ENCODE measurements at places on chromosomes 2 and 18.

DNA sequence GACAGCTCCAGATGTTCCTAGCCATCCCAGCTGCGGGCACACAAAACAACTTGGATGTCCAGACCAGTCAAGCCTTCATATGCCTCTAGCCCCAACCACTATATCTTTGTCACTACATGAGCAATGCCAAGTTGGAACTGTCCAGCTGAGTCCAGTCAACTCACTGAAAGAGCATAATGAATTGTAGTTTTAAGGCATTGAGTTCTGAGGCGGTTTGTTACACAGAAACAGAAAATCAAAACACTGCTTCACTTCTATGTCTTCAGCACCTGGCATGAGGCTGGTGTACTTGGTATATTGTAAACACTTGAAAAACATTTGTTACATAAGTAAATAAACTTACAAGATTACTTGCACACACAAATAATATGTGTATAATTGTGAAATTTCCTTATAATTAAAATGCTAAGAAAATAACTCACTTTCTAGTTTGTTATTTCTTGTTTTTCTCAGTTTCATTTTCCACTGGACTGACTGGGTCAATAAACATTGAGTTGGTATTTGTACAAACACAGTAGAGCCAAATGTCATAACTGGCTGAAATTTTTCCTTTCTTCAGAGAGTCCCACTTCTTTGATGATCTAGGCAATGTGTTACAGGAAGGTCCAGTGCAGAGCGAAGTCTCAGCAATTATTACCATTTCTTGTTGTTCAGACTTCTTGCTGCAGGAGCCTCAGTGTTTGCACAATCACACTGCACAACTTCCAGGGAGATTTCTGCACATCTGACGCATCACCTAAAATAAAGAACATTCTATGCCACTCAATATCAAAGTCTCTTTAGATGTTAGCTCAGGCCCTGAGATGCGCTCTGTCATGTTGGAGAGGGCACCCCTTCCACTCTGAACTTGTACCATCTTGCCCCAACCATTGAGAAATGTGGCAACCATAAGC, 38.2 kb upstream of the DPP4 start:
- DNase-seq, result no peak

DNA sequence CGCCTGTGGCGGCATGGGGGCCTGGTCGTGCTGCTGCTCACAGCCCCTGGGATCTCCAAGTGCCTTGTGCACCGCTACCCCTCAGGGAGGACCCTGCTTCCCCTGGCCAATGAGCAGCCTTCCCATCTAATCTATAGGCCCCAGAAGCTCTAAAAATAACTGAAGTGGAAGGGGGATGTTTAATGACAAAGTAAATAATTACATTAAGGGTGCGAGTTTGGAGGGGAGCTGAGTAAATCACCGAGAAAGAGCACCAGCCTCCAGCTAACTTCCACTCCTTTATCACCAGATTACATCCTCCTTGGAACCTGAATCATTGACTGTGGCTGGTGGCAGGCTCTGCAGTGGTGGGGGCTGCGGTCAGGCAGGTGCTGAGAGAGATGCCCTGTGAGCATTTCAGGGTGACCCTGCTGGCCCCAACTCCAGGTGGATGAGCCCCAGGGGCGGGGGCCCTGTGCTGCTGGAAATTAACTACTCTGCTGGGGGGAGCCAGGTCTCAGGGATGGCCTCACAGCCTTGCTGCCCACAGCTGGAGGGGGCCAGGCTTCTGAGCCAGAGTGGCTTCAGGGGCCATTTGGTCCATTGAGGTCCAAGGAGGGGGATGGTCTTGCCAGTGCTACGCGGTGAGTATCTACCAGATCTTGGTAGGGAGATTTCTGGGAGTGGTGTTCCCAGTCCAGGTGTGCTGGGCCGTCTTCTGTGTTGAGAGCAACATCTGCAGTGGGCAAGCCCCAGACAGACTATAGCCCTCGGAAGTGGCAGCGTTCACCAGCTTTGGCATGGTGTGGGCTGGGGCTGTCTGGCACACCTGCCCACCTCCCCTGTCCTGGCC, 74.2 kb downstream of the GLI2 start:
- DNase-seq, result no peak

- DNase-seq, result no peak
Measured at GRCh38 chr2:28972778-28973335, 8.2 kb upstream of the TOGARAM2 start.

- no peak for DNase-seq
Measured at GRCh38 chr2:231987124-231987727, 25.7 kb downstream of the DIS3L2 start.

DNA sequence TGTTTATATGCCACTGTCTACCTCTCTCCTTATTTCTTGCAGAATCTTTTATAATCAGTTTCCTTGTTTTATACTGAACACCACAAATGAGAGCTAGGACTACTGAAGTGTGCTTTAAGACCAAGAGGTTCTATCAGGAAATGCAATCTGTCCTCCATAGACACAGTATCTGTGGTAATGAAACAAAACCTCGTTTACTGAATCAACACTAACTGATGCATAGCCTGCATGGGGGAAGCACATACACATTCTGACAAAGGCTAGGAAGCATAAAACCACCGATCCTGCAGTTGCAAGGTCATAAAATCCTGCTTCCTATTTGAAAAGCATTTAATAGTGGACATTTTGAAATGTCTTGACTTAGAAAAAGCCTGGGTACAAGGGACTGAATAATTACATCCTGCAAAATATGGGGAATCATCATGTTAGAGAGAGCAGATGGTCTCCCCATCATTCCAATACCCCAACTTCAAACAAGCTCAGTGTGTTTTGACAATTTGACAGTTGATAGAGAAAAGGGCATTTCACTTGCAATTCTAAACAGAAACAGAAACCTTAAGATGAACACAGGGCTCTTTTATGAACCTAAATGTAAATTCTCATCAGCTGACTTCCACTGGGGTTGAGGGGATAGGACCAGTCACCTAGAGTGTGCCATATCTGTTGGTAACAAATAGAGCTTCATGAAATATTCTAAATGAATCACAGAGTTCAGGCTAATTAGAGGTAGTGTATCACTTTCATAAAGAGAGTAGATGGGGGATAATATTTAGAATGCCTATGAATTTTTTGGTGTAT, 1845.6 kb upstream of the PIK3C3 start:
- DNase-seq, result no peak

GRCh38 chr18:3015204-3015592, 2.3 kb upstream of the LPIN2 start:
- DNase-seq, result no peak

GRCh38 chr2:138615257-138615656, 113.7 kb downstream of the SPOPL start:
- no peak for DNase-seq

GRCh38 chr2:85772841-85773491, 19.2 kb downstream of the ATOH8 start:
- DNase-seq, result no peak

GRCh38 chr2:230050136-230050535, 18.6 kb downstream of the SLC16A14 start:
- DNase-seq, result no peak

GRCh38 chr18:39681061-39681460, 2115.5 kb upstream of the CELF4 start:
- no peak for DNase-seq

DNA sequence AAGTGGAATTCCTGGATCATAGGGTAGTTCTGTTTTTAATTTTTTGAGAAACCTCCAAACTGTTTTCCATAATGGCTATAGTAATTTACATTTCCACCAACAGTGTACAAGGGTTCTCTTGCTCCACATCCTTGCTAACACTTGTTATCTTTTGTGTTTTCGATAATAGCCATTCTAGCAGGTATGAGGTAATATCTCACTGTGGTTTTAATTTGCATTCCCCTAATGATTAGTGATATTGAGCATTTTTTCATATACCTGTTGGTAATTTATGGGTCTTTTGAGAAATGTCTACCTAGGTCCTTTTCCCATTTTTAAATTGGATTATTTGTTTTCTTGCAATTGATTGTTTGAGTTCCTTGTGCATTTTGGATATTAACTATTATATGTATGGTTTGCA, 39.6 kb downstream of the DIS3L2 start:
- no peak for DNase-seq

GRCh38 chr2:151765760-151766410, 31.6 kb upstream of the NEB start:
- DNase-seq, result no peak

- peak; percentile 29 for DNase-seq
Measured at GRCh38 chr2:101349893-101350662, 37.2 kb downstream of the CREG2 start.

DNA sequence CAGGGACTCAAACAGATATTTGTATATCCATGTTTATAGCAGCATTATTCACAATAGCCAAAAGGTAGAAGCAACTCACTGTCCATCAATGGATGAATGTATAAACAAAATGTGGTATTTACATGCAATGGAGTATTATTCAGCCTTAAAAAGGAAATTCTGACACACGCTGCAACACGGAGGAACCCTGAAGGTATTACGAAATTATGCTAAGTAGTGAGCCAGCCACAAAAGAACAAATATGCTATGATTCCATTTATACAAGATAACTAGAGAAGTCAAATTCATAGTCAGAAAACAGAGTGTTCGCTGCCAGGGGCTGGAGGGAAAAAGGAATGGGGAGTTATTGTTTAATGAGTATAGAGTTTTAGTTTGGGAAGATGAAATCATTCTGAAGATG, 61.0 kb upstream of the CDKL4 start:
- DNase-seq, result no peak

DNA sequence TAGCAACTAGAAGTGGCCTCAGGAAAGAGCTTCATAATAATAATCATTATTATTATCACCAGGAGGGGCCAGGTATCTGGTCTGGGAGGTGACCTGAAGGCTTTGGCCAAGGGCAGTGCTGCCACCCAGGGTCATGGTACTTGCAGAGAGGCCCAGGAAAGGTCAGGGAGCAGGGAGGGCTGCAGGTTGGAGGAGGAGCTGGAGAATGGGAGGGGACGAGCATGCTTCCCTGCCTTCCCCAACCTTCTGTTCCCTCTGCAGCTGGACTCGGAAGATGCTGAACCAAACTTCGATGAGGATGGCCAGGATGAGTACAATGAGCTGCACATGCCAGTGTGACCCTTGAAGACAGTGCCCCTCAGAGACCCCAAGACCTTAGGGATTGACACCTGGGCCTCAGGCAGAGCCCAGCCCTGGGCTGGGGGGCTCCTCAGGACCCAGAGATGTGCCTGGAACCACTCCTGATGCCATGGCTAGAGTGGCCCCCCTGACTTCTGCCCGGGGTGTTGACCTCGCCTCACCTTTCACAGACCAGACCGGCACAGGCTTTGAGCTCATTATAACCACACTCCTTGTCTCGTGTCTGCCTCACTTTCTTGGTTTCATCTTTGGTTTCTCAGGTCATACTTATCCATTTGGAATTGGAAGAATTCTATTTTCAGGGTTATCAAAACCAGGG, 14.1 kb downstream of the SLC4A3 start:
- DNase-seq, result no peak

DNA sequence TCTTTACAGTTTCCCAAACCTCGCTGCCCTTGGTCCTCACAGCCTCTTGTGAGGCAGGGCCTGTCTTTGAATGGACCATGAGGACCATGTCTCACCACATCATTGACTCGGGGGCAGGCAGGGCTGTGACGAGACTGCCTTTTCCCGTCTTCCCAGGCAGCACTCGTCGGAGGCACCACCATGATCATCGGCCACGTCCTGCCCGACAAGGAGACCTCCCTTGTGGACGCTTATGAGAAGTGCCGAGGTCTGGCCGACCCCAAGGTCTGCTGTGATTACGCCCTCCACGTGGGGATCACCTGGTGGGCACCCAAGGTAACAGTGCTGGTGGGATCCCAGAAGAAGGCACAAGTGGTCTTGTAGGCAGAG, 45.7 kb upstream of the MAPRE3 start:
- no peak for DNase-seq

- no peak for DNase-seq
Measured at GRCh38 chr2:189681903-189682302, 7.4 kb downstream of the ANKAR start.

- no peak for DNase-seq
Measured at GRCh38 chr2:218273908-218274249, 3.6 kb downstream of the PNKD start.

DNA sequence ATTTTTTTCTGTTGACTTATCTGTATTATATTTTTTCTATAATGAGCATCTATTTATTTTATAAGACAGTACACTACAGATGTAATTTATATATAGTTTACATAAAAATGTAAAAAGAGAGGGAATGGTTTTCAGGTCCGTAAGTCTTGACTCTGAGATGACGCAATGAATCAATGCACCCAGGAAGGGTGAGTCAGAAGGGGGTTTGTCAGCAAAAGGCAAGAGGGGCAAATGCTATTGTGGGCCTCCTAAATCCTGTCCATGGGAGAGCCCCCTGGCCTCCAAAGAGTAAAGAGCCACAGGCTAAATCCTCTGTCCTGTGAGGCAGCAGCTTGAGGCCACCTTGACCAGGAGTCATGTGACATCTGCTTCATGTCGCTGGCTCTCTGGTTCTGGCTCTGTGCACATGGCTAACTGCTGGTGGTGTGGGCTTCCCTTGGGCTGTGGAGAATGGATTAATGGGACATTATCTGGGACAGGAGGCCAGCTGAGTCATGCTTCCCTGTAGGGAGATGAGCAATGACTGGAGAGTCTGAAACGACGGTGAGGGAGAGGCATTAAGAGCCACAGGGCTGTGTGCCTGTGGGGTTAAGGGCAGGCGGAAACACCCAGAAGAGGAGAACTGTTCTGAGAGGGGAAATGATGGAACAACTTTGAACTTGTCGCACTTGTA, 22.8 kb upstream of the ASB18 start:
- DNase-seq, result no peak

DNA sequence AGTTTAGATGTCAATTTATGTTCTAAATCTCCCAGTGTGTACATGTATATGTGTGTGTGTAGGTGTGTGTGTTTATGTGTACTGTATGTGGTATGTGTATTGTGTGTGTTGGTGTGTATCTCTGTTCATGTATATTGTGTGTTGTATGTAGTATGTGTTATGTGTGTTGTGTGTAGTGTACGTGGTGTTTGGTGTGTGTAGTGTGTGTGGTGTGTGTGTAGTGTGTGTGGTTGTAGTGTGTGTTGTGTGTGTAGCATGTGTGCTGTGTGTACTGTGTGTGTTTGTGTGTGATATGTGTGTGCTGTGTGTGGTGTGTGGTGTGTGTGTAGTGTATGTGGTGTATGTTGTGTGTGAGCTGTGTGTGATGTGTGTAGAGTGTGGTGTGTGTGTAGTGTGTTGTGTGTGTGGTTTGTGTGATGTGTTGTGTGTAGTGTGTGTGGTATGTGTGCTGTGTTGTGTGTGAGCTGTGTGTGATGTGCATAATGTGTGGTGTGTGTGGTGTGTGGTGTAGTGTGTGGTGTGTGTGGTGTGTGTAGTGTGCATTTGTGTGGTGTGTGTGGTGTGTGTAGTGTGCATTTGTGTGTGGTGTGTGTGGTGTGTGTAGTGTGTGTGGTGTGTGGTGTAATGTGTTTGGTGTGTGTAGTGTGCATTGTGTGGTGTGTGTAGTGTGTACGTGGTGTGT, 5.2 kb upstream of the RTP5 start:
- DNase-seq, result no peak
